Vagina (tissue), 2 donors: ENCODE measurements at places on chromosomes 4 and X.

- no peak for DNase-seq
Measured at GRCh38 chr4:138247643-138248042, 5.5 kb upstream of the SLC7A11 start.

DNA sequence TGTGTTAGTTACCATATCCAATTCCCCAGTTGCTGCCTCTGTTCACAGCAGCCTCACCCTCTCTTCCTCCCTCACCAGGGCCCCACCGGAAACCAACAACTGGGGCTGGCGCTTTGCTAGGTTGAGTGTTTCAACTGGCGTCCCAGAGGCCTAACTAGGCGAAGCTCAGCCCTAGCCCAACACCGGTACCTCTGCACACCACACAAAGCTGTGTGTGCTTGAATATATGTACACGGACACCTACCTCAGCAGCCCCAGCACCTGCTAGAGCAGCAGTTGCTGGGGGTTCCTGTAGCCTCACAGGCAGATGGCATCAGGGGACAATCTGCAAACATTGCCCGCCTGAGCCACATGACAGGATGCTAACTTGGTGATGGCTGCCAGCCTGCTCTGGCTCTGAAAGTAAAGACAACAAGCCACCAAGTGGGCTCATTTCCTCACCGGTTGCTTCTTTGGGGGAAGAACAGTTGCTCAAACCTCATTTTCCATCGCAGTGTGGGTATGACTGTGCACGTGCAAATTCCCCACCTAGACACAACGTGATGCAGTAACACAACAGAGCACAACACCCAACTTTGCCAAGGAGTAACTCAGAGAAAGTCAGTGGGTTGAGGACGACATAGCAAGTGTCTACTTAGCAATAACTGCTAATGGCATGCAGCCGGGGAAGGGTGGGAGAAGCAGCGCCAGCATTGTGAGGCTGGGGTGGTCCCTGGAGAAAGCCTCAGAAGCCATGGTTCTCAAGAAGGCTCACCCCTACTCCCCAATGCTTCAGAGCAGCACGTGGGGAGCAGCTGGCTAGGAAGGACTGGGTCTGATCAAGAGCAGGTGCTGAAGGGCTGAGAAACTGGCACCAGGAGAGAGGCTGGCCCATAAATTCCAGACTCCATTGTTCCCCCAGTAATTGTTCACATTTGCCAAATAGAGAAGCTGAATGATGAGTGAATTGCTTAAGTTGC lies 139.5 kb downstream of the SH3KBP1 start:
- no peak for DNase-seq

GRCh38 chr4:23942471-23942870 lies 52.6 kb upstream of the PPARGC1A start:
- DNase-seq, result no peak

DNA sequence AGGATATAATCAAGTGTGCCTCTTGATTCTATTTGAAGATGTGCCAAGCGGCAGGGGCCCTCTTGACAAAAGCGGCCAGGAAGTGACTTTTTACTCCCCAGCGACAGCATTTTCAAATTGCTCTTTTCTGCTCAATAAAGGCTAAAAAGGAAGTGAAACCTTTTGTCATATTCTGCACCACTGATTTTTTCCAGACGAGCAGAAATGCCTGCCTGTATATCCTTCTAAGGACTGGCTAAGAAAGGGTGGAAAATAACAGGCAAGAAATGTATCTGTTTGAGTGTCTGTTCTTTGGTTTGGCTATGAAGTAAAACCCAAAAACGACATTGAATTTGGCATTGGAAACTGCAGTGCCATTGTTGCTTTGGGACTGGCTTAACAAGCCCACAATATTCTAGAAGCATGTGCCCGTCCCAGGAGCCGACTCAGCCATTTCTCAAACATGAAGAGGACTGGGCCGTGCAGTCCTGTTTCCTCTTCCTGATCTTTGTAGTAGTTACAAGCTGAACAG lies 25.4 kb downstream of the TMSB4X start:
- DNase-seq, result no peak

GRCh38 chr4:649751-650310 lies 24.2 kb downstream of the ATP5ME start:
- DNase-seq, result no peak

DNA sequence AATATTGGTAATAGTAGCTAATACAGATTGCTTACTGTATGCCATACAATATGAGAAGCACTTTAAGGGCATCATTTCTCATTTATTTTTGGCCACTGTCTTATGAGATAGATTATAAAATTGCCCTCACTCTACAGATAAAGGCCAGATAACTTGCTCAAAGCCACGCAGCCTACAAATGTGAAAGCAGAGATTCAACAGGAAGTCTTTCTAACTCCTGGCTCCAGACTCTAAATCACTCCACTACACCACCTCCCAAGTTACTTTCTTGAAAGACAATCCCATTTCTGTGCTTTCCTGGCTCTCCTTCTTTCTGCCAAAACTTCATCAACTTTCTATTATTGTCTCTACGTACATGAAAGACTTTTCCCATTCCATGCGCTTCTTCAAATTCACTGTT lies 194.7 kb downstream of the FBXO8 start:
- DNase-seq, result no peak

- no peak for DNase-seq
Measured at GRCh38 chr4:70749313-70749712, 27.5 kb downstream of the RUFY3 start.

DNA sequence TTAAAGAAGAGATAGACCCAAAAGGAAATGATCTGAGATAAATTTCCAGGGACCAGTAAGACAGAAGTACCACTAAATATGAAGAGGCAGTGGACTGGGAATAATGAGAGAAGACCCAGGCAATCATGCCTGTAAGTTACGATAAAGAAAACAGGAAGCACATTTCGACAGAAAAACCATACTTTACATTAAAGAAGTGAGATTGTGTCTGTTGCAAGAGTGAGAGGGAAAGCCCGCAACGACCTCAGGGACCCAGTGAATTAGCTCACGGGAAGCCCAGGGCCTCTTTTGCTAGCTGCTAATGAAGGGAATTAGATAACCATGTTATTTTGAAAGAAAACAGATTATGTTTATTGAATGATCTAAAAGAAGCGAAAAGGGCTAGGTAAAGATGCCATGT lies 28.9 kb upstream of the ACSL1 start:
- no peak for DNase-seq

DNA sequence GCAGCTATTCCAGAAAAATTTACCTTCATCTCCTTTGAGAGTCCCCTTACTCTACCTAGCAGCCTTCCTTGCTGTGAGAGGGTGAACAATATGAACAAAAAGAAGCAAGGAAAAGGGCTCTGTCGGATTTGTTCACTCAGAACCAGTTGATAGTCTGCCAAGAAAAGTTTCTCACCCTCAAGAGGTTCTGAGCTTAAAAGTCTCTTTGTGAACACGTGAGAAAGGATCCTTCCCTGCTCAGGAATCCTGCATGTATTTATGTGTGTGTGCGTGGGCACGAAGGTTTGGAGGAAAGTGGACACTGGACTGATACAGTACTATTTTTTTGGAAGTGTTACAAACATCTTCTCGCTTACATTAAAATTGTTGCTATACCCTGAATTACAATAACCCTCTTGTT lies 178.6 kb upstream of the JADE1 start:
- no peak for DNase-seq

- DNase-seq, result no peak
Measured at GRCh38 chr4:150315691-150316090, 237.4 kb downstream of the DCLK2 start.

DNA sequence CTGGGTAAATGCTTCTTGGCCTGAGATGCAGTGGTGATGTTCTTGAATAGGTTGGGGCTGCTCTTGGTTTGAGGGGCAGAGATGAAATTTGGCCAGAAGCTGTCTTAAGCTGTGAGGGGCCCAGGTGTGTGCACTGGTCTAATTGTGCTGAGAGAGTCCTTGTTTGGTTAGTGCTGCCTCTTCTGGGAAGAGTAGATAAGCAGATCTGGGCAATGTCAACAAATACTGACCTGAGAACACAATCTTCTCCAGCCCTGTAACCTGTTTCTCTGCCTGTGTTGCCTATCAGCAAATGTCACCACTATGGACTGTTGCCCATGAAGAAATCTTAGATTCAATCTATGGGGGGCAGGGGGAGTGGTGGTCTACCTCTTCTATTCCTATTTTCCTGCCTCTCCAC lies 17.2 kb upstream of the USP27X start:
- DNase-seq, result no peak

- DNase-seq, result no peak
Measured at GRCh38 chr4:40330536-40330935, 4.6 kb upstream of the CHRNA9 start.

- no peak for DNase-seq
Measured at GRCh38 chr4:138499627-138500026, 257.5 kb upstream of the SLC7A11 start.

GRCh38 chrX:77793946-77794345 lies 7.9 kb upstream of the ATRX start:
- DNase-seq, result no peak

DNA sequence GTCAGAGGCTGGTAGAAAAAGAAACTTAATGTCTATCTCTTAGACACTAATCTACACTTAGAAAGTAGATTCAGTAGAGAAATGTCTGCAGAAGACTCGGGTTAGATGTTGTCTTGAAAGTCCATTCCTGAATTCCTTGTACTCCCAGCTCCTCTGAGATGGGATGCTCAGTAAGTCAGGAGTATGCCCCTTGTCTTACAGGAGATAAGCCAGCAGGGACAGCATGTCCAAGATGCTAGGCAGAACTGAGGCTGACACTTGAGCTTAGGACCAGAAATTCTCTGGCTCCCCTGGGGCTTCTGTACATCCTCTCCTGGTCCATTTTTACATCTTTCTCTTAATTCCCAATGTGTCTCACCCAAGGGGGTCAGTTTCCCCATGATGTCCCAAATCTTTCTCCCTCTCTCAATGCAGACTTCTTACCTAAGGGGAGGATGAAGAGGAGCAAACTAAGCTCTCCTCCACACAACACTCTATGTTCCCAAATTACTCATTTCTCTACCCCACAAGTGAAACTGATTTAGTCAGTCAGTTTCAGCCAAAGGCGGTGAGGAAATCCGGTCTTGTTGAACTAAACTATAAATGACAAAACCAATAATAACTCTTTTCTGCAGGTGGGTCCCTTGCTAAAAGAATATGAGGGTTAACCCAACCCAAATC lies 558.2 kb upstream of the DIPK2B start:
- no peak for DNase-seq

GRCh38 chrX:153800746-153801145 lies 6.3 kb downstream of the SSR4 start:
- no peak for DNase-seq

DNA sequence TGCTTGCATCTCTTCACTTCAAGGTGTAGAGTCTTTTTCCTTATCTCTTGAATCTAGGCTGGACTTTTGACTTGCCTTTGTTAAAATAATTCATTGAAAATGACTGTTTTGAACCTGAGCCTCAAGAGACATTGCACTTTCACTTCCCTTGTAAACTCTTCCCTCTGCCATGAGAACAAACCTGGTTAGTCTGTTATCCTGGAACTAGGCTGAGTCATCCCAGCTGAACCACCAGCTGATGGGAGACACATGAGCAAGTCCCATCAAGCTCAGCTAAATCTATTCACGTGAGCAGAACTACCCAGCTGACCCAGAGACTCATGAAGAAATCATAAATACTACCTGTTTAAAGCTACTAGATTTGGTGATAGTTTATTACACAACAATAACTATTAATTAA lies 202.3 kb upstream of the CENPE start:
- DNase-seq, result no peak

- no peak for DNase-seq
Measured at GRCh38 chrX:17336377-17336776, 38.6 kb upstream of the NHS start.

GRCh38 chr4:77990904-77991358 lies 66.2 kb upstream of the FRAS1 start:
- no peak for DNase-seq

- no peak for DNase-seq
Measured at GRCh38 chr4:14896656-14897175, 105.6 kb upstream of the CPEB2 start.

DNA sequence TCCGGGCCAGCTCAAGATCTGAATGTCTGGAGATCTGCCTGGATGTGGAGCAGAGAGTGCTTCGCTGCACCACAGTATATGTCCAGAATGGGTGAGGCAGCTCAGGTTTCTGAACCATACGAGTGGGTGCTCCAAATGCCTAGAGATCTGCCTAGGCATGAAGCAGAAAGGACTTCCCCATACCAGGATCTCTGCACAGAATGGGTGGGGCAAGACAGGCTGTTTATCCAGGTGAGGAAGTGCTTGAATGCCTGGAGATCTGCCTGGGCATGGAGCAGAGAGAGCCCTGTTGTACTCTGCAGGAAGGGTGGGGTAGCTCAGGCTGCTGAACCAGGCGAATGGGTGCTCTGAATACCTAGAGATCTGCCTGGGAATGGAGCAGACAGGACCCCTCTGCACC lies 45.4 kb upstream of the MAGEC2 start:
- DNase-seq, result no peak

DNA sequence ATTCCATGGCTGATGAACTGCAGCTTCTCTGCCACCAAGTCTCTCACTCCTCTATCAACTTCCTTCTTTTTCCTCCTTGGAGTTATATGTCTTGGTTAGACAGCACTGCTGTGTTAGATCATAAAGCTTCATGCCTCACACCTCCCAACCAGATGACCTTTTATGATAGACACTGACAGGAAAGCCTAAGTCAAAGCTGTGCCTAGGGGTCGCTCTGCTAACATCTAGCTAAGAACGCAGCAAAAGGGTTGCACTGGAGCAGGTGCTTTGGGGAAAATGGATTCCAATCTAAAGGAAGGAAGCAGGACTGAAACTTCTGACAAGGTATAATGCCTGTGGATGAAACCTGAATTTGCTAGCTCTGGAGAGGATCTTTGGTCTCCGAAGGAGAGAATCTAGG lies 509.7 kb downstream of the SMARCA1 start:
- DNase-seq, result no peak

DNA sequence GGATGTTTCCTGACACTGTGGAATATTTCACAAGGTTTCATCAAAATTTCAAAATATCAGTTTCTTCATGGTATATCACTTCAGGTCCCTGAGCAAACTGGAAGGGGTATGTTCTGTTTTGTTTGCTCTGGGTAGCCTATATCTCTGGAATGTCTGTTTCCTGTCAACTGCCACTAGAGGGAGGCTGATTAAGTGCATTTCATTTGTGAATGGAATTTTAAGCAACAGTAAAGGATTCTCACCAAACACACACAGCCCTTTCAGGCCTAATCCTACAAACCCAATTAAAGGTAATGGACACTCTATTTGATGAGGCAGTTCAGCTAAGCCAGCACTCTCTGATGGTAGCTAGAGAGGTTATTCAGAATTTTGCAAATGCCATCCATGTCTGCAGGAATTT lies 307.1 kb downstream of the TEX13A start:
- no peak for DNase-seq

GRCh38 chr4:151620066-151620465 lies 140.7 kb downstream of the GATB start:
- DNase-seq, result no peak

DNA sequence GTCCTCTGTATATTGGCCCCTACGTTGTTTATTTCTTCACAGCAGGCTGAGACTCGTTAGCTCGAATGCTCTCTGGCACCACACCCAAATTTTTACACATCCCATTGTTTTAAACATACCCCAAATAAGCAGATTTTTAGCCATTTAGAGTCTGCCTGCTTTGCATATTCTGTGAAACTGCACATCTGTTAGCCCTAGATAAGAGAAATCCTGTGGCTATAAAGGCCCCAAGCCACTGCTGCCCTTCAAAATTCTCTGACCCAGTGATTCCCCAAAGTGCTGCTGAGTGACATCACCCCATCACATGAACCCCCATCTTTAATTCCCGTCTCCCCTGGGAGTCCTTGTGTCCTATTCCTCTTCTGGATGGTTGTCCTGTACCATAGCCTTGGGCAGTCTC lies 20.8 kb downstream of the TEX13C start:
- DNase-seq, result no peak

GRCh38 chrX:121569609-121570008 lies 522.2 kb downstream of the GLUD2 start:
- DNase-seq, result no peak
